RKO (cell line): ENCODE measurements at places on chromosomes 5 and 9.

DNA sequence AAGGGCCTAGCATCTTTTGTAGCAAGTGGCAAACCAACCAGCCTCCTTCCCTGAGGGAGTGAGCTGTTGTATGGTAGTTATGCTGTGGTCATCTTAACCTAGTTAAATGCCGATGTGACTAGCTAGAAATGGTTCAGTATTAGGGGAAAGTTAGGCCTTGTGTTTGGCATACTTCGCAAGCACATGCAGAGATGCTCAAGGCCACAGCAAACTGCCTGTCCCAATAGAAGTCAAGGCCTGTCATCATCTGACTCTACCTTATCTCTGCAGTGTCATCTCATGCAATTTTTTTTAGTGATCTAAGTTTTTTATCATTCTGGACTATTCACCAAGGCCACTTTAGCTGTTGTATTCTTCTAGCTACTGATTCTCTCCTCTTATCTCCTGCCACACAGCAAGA lies 5.2 kb upstream of the EXOSC3 start:
- no peak for DNase-seq

DNA sequence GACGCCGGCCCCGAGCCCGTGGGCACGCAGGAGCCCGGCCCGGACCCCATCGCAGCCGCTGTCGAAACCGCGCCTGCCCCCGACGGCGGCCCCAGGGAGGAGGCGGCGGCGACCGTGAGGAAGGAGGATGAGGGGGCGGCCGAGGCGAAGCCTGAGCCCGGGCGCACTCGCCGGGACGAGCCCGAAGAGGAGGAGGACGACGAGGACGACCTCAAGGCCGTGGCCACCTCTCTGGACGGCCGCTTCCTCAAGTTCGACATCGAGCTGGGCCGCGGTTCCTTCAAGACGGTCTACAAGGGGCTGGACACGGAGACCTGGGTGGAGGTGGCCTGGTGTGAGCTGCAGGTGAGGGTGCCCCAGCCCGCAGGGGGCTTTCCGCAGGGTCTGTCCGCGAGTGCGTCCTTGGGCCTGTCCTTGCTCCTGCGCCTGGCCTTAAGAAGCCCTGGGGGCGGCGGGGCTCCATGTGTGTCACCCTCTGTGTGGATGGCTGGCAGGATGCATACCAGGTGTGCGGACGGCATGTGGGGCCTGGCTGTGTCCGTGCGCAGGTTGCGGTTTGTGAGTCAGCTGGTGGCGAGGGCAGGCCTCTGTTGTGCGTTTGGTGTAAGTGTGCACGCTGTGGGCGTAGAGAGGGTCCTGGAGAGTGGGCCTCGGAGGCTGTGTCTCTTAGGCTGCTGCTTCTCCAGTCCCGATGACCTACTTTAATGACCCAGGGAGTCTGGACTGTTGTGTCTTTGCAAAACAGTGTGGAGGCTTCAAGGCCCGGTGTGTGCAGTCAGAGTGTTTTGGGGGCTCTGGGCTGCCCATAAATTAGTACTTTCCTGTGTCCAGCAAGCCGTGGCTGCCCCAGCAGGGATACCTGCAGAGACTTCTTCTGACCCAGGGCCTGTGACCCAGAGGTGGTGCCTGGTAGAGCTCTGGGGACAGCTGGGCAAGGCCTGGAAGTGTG lies 1.6 kb downstream of the WNK2 start:
- DNase-seq = peak; percentile 59

GRCh38 chr5:35902046-35902672 lies 36.3 kb downstream of the CAPSL start:
- no peak for DNase-seq

GRCh38 chr5:115087951-115088350 lies 81.8 kb downstream of the TRIM36 start:
- no peak for DNase-seq

GRCh38 chr5:157258450-157258849 lies 7.5 kb upstream of the CYFIP2 start:
- no peak for DNase-seq

GRCh38 chr9:106025453-106025852 lies 331.1 kb downstream of the TMEM38B start:
- DNase-seq = peak; percentile 8

DNA sequence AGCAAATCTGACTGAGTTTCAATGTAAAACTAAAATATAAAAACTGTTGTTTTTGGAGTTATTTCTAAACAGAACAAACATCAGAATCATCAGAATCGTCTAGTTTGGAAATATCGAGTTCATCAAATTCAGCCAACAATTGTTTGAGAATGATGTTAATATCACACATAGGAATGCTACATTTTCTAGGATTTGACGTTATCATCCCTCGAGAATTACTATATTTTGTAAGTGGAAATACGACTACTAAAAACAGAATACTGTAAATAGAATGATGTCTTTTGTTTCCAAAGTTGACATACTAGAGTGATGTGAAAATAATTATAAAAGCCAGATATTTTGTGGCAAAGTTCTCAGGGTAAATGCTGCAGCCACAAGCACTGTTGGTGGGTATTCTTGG lies 805.9 kb downstream of the TLE1 start:
- no peak for DNase-seq

DNA sequence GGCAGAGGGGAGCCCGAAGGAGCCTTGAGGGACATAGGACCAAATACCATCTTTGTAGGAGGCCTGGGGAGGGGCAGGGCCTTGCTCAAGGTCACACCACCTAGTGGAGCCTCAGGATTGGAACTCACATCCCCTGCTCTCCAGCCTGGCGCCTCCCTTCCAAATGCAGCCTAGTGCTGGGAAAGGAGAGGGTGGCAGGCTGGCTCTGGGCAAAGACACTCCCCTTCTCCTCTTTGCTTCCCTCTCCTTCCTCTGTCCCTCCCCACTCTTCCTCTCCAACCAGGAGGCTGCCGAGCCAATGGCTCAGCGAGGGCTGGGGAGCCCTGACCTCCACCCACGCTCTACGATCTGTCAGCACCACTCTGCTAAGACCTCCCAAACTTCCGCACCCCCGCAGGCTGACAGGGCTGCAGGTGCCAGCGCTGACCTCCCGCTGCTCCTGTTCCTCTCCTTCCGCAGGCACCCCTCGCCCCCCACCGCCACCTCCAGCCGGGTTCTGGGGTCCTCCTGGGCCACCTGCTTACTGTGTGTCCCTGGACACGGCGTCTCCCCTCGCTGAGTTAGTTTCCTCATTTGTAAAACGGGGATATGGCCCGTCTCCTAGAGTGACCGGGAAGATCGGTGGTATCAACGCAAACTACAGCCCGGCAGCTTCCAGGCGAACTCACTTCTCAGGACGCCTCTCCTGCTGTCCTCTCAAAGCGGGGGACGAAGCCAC lies 52.9 kb downstream of the C9orf50 start:
- DNase-seq = peak; percentile 81

- DNase-seq = no peak
These were observed 69.6 kb upstream of the ATP10B start for GRCh38 chr5:160921423-160922285.

GRCh38 chr9:77981332-77981731 lies 50.3 kb downstream of the GNAQ start:
- no peak for DNase-seq

- no peak for DNase-seq
These were observed 138.5 kb upstream of the IRX2 start for GRCh38 chr5:2890011-2890410.

- DNase-seq = no peak
These were observed 140.5 kb upstream of the SLC30A5 start for GRCh38 chr5:68953231-68953874.

- DNase-seq = no peak
These were observed 47.6 kb downstream of the RGS3 start for GRCh38 chr9:113511047-113511521.

DNA sequence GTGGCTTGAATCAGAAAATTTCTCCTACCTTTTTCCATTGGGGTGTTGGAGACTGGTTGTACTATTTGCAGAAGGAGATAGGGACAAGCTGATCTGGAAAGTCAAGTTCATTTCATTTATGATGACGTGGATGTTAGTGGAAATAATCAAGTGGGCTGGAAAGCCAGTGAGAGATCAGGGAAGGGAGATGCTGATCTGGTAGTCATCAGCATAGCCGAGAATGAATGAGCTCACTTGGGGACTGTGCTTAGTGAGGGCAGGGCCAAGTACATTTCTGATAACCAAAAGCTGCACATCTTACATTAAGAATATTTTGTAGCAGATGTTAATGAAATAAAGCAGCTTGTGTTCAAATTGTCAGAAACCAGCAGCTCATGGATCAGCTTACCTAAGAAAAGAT lies 12.1 kb downstream of the MAN2A1 start:
- no peak for DNase-seq

DNA sequence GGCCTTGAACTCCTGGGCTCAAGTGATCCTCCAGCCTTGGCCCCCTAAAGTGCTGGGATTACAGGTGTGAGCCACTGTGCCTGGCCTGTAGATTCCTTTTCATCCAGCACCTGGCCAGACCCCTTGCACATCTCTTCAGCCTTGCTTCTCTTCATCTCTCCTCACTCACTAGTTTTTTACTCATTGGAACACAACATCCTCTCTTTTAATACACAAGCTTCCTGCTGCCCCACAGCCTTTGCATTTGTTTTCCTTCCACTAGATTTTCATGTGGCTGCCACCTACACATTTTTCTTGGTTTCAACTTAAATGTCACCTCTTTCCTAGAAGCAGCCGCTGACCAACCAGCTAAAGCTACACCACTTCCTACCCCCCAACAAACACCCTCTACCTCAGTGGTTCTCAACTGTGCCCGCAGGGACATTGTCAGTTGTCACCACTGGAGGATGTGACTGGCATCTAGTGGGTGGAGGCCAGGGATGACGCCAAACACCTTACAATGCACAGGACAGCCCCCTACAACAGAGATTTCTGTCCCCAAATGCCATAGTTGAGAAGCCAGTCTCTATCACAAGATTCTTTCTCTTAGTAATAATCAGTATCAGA lies 33.7 kb downstream of the HAVCR1 start:
- DNase-seq = no peak

DNA sequence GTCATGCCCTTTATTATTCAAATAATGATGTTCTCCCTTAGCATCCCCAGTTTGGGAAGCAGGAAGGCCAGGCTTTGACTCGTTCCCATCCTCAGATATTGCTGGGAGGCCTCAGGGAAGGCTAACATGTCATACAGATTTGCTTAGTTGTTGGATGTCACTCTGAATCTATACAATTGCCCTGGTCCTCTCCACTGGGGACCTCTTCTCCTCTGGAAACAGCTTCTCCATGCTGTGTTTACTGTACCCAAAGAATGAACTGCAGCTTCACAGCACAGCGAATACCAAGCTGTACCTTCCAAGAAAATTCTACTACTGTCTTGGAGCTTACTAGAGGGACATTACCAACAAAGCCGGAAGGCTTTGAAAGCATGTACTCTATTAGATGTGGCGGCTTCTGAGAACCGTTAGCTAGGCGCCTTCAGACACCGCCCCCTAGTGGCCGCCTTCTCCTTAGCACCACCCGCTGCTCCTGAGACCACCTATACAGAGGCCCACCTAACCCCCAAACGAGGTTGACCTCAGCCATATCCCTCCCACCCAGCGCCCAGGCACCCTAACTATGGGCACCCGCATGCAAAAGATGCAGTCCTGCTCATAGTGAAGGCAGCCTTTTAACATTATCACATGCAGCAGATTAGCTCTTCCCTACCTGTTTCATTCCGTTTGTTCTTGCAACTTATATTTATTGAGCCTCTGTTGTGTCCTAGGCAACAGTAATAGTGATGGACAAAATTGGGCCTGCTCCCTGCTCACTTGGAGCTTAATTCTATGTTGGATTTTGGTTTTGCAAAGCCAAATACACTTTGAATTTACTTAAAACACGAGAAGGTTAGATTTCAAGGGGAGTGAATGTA lies 34.9 kb upstream of the FOXI1 start:
- no peak for DNase-seq

- no peak for DNase-seq
These were observed 5.7 kb downstream of the MTRR start for GRCh38 chr5:7874639-7875038.

DNA sequence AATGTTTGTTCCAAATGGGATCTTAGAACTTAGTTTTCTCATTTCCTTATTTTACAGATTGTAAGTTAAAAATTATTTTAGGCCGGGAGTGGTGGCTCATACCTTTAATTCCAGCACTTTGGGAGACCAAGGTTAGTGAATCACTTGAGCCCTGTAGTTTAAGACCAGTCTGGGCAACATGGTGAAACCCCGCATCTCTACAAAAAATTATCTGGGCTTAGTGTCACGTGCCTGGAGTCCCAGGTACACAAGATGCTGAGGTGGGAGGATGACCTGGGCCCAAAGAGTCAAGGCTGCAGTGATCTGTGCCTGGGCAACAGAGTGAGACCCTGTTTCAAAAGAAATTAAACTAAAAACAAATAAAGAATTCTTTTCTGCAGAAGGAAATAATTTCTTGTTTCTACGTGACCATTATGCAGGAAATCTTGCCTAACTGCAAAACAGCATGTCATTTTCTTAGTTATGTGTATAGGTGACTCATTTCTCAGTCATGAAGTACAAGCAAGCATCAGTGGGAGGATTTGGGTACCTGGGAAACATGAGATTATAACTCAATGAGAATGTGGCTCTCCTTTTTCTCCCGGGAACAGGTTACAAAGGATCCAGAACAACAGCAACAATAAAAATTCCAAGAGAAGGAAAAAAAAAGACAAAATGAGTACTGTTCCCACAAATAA lies 375.1 kb upstream of the ST8SIA4 start:
- peak; percentile 77 for DNase-seq

GRCh38 chr9:37925786-37926736 lies 22.1 kb upstream of the SLC25A51 start:
- no peak for DNase-seq

GRCh38 chr5:138289296-138289695 lies 14.9 kb upstream of the GFRA3 start:
- DNase-seq = no peak

DNA sequence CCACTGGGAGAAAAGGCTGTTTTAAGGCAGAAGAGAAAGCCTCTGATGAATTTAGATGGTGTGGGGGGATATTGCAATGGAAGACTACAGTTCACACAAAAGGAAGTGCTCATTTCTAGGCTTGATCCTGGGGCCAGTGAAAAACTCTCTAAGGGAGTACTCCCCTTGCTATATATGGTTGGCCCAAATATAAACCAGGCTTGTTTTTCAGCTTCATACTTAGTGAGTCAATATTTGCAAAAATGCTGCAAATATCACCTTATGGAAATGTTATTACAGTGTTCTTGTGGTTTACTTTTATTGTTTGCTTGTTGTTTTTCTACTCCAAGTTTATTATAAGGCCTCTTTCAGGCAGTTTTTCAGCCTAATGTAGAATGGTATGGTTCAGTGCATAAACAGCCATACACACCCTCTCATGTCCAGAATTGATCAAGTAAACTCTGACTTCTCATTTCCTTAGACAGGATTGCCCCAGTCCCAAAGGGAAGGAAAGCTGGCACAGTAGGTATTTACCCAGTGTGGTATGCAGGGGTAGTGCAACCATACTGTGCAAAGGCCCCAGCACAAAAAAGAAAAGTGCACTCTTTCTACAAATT lies 115.1 kb downstream of the FEM1C start:
- DNase-seq = no peak

GRCh38 chr5:152592416-152592815 lies 187.3 kb upstream of the NMUR2 start:
- DNase-seq = peak; percentile 9

DNA sequence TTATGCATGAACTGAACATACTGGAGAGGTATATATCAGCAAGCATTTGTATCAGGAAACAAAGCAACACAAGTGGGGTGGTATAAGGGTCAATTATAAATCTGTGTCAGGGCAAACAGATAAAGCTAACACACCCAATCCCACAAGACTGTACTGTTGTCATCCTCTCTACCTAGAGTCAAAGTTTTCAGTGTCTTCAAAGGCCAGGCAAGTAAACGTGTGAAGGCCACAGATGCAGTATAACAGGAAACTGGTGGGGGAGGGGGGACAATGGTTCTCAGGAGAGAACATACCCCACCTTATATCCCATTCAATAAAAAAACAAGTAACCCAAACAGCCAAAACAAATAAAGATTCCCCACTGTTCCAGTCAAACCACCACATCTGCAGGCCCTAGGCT lies 22.1 kb downstream of the ELP1 start:
- no peak for DNase-seq
